Pancreas (tissue), 10 donors: ENCODE measurements at places on chromosomes 7 and 10.

DNA sequence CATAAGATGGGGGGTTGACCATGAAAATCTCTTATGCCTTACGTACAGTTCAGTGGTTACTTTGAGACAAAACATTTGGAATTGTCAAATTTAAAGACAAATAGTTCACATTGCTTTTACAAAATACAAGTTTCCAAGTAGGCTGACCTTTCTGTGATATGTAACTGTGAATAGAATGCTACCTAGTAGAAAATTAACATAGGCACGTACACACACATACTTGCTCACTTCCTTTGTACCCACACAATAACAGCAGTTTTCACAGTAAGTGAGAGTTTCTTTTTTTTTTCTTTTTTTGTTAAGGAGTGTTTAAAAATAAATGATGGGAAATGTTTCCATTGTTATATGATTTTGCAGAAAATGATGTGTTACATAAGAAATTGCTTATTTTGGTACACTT, 53.3 kb upstream of the SP8 start:
- no peak overlapping the region for H3K4me3 ChIP-seq
- H3K4me1 ChIP-seq: no peaks in the 10 kb centered on the region
- no peaks in the 10 kb centered on the region for H3K36me3 ChIP-seq
- H3K27ac ChIP-seq: no peak overlapping the region

DNA sequence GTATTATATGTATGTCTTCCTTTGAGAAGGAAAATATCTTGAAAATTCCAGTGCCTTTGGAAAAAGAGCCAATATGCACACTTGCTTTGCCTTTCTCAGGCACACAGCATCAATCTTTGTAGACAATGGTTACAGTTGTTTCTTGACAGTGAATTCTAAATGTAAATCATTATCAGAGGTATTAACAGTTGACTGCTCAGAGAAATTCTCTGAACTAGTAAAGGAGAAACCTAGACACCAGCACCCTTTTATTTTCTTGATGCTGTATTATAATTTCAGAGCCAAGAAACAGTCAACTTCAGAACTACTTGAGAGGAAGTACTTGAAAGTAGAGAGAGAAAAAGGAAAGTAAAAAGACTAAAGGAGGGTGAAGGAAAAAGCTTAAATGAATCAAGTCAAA, 185.8 kb upstream of the SMIM30 start:
- no peaks in the 10 kb centered on the region for H3K27me3 ChIP-seq
- H3K27ac ChIP-seq: no peak overlapping the region
- no peaks in the 10 kb centered on the region for H3K36me3 ChIP-seq

DNA sequence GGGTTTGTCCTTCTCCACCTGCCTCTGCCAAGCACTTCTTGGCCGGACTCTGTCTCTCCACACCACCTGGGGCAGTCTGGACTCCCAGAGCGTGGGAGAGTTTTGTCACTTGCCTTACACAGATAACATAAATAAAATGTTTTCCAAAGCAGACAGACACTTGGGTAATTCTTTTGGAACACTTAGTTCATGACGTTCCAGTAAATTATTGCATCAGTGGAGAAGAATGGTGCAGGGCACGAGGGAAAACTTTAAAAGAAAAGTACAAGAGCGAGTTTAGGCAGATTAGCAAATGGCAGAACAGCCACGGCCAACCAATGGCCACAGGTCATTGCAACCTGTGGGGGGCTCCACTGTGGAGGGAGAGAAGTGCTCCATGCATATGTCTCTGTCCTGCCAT, 170.6 kb upstream of the GRB10 start:
- peak overlapping the region; percentile 69 for H3K27ac ChIP-seq
- H3K27me3 ChIP-seq: no peaks in the 10 kb centered on the region
- H3K36me3 ChIP-seq: no peaks in the 10 kb centered on the region
- H3K4me3 ChIP-seq: no peak overlapping the region

- no peak overlapping the region for H3K27ac ChIP-seq
- no peak for DNase-seq
Measured at GRCh38 chr10:80141696-80142460, 9.3 kb downstream of the PLAC9 start.

GRCh38 chr7:100630066-100630465, 11.3 kb downstream of the TFR2 start:
- H3K27me3 ChIP-seq: no peaks in the 10 kb centered on the region
- H3K4me3 ChIP-seq: no peak overlapping the region
- no peak overlapping the region for H3K27ac ChIP-seq
- no peak for DNase-seq

- no peak for DNase-seq
- no peak overlapping the region for H3K27ac ChIP-seq
- no peak overlapping the region for H3K4me3 ChIP-seq
- no peaks in the 10 kb centered on the region for H3K4me1 ChIP-seq
- no peaks in the 10 kb centered on the region for H3K36me3 ChIP-seq
- H3K27me3 ChIP-seq: no peaks in the 10 kb centered on the region
Measured at GRCh38 chr7:101575168-101575567, 53.9 kb downstream of the MYL10 start.

DNA sequence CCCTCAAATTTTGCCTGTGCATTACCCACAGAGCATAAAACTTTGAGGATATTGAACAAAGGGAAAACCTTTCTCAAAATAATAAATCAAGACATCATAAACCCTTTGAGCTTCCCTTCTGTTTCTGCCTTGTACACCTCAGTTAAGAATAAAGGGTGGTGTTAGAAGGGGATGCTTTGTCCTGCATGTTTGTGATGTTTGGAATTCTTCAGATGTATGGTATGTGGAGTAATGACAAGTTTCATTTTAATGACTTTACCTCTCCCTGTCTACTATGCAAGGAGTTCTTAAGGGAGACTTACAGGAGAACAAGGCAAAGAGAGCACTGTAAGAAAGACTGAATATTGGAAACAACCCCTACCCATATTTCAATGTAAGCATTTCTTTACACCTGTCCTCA, 99.2 kb downstream of the HECW1 start:
- H3K27ac ChIP-seq: no peak overlapping the region
- H3K4me3 ChIP-seq: no peak overlapping the region
- no peak for DNase-seq
- no peaks in the 10 kb centered on the region for H3K36me3 ChIP-seq
- no peaks in the 10 kb centered on the region for H3K4me1 ChIP-seq

- no peak overlapping the region for H3K4me3 ChIP-seq
- H3K27ac ChIP-seq: no peak overlapping the region
- H3K27me3 ChIP-seq: no peaks in the 10 kb centered on the region
- no peaks in the 10 kb centered on the region for H3K36me3 ChIP-seq
- no peaks in the 10 kb centered on the region for H3K4me1 ChIP-seq
- DNase-seq: no peak
Measured at GRCh38 chr10:113493882-113494301, 59.0 kb upstream of the HABP2 start.

DNA sequence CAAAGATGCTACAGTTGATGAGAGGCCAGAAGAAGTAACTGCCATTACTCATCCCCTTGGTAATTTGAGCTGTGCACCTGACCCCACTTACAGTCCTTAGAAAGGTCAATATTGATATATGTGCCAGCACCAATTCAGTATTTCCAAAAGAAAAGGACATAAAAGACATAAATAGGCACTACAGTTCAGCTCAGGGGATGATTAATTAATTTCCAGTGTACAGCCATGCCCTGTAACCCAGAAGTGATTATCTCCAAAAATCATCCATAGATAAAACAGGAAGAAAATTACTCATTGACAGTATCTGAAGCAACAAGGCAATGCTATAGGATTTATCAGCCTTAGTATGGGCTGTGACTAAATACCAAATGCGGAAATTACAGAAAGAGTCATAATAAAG, 82.4 kb downstream of the PHYHIPL start:
- H3K27ac ChIP-seq: no peak overlapping the region
- no peaks in the 10 kb centered on the region for H3K27me3 ChIP-seq
- H3K36me3 ChIP-seq: no peaks in the 10 kb centered on the region
- no peak for DNase-seq
